ENCODE measurements at places on chromosomes 3 and 15. TPM values are rescaled to one million over a fixed set of nuclear protein-coding genes. Genes with fewer than 3 reads are reported as not detected.

GRCh38 chr3:513301-513700 is 316.7 kb downstream of the CHL1 start:
- no peaks in the 10 kb centered on the region for H3K4me1 ChIP-seq
- H3K27me3 ChIP-seq, result no peaks in the 10 kb centered on the region
- no peaks in the 10 kb centered on the region for H3K36me3 ChIP-seq
- no peak for DNase-seq
- H3K27ac ChIP-seq, result no peak overlapping the region
- no peak overlapping the region for H3K4me3 ChIP-seq

DNA sequence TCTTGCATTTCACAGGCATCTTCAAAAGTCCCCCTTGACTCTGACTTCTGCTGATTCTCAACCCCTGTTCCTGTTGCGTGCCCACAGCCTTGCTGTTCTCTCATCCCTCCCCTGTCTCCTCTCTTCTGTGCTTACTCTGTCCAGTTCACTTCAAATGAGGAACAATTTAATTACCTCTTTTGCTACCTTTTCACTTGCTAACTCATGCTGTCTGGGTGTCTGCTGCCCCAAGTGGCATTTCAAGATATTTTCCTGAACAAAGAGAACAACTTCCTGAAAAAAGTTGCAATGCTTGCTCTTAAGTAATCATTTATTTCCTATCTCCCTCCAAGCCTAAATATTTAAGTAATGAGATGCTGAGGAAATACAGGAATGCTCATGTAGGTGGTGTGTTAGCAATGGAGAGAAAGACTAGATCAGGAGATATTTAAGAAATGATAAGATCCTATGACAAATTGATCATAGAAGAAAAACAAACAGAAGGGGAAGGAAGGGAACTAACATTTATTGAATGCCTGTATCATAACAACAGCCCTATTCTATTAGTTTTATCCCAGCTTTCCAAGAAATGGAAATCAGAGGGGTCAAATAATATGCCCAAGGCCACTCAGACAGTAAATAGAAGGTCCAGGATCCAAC is 42.2 kb downstream of the SV2B start:
- no peak for DNase-seq
- H3K4me1 ChIP-seq, result no peaks in the 10 kb centered on the region
- H3K4me3 ChIP-seq, result no peak overlapping the region
- H3K27ac ChIP-seq, result no peak overlapping the region
- H3K27me3 ChIP-seq, result no peaks in the 10 kb centered on the region

Gene LINGO1
- total RNA-seq, result 1.6 TPM

- peak overlapping the region; percentile 98 for H3K27ac ChIP-seq
- no peak overlapping the region for H3K4me3 ChIP-seq
- no peaks in the 10 kb centered on the region for H3K36me3 ChIP-seq
- no peaks in the 10 kb centered on the region for H3K27me3 ChIP-seq
- peaks cover 6% of the 10 kb centered on the region for H3K4me1 ChIP-seq
- DNase-seq, result no peak
These were observed 517.2 kb downstream of the FOXP1 start for GRCh38 chr3:71066356-71066755.

Gene CIDEC
- 153 TPM for total RNA-seq

DNA sequence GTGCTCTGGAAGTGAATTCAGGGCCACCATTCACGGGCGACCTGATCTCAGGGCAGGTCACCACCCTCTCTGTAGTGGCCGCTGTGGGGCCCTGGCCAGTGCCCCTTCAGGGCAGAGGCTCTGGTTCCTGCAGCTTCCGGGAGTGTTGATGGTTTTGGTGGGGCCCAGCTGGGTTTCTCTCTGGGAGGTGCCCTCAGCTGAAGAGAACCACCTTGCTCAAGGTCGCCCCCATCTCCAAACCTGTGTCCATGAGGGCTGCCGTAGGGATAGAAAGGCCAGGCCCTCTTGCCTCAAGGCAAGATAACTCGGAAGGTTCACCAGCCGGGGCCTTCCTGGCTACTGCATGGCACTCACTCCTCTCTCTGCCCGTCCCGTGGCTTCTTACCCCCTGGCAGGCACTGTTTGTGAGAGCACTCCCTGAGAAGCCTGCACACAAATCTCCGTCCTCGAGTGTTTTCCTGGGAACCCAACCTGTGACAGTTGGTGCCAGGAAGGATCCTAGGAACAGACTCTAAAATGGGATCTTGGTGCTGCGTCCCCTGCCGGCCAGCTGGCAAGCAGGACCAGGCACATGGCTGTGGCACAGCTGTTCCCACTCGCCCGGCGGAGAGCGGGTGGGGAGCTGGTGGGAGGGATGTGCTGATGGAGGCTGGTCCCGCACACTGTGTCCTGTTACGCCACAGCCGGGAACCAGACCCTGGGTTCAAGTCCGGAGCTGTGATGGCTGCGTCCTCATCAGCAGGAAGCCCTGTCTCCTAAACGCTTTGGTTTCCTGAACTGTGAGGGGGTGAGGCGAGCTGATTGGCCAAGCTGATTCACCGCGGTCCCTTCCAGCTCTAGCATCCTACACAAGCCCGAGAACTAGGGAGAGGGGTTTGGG is 23.2 kb upstream of the PIGZ start:
- H3K36me3 ChIP-seq, result no peaks in the 10 kb centered on the region
- H3K27ac ChIP-seq, result no peak overlapping the region
- H3K4me3 ChIP-seq, result no peak overlapping the region
- no peak for DNase-seq
- no peaks in the 10 kb centered on the region for H3K27me3 ChIP-seq

Gene MYRIP
- total RNA-seq, result 2.3 TPM
